ENCODE measurements at places on chromosomes 11 and 22.
A peak's percentile ranks its signal among the peaks of the same experiment; 100 is the strongest.

- DNase-seq: peak; percentile 53
Measured at GRCh38 chr22:37818409-37819104, 4.6 kb upstream of the GALR3 start.

- no peak for DNase-seq
Measured at GRCh38 chr11:9029422-9029821, 25.6 kb upstream of the NRIP3 start.

DNA sequence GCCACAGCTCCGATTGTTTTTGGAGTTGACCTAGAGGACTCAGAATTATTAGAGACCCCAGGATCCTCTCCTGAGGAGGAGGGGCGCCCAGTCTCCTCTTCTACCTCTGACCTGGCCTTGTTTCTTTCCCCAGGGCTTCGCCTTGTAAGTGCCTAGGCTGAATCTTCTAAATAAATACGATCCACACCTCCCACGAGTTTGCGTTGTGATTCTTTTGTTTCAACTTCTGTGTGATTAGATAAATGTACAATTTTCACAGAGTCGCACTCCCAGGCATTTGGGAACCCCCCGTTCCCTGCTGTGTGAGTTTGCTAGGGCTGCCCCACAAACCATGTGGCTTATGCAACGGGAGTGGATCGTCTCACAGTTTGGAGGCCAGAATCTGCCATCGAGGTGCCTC, 1.2 kb downstream of the KRTAP5-8 start:
- no peak for DNase-seq

DNA sequence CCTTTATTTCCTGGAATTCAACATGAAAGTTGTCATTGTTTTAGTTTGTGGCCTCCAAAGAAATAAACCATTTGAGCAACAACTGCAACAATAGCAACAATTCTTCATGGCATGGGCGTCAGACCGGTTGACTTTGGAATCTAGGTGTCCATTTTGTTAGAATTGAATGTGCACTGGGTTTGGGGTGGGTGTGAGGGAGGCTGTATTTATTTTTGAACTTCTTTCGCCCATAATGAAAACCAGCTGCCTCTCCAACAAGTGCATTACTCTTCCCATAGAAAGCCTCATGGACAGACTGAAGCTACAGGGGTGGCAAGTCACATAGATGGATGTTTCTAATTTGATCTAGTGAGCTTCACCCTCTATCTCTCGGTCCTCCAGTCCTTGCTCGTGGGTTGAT, 85.4 kb downstream of the ADAMTS15 start:
- no peak for DNase-seq

GRCh38 chr11:69716891-69717747, 13.3 kb upstream of the FGF19 start:
- no peak for DNase-seq

DNA sequence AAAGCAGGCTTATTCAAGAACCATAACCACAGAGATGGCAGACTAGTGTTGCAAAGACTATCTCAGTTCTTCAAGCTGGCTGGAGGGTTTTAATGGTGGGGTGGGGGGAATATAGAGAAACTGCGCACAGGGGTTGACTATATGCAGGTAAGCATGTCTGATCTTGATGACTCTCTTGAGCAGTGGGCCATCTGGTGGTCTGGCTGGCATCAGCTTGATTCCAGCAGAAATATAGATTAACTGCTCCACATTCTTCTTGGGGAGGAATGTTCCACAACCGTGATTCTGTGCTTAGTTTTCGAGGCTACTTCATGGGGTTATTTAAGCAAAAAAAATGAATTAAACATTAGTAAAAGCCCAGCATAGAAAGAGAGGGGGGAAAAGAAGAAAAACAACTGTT, 158.8 kb upstream of the PGR start:
- DNase-seq: no peak

- DNase-seq: no peak
Measured at GRCh38 chr22:43036282-43036829, 21.4 kb upstream of the PACSIN2 start.

DNA sequence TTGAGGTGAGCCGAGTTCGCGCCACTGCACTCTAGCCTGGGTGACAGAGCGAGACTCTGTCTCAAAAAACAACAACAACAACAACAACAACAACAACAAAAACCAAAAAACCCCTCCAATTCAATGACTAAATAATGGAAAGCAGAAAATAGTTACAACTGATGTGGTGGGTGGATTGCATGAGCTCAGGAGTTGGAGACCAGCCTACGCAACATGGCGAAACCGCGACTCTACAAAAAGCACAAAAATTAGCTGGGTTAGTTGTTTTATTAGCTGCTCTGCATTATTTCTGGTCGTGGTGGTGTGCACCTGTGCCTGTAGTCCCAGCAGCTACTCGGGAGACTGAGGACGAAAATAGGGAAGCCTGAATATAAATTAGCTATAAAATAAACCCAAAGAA, 2.6 kb upstream of the PATL1 start:
- no peak for DNase-seq

DNA sequence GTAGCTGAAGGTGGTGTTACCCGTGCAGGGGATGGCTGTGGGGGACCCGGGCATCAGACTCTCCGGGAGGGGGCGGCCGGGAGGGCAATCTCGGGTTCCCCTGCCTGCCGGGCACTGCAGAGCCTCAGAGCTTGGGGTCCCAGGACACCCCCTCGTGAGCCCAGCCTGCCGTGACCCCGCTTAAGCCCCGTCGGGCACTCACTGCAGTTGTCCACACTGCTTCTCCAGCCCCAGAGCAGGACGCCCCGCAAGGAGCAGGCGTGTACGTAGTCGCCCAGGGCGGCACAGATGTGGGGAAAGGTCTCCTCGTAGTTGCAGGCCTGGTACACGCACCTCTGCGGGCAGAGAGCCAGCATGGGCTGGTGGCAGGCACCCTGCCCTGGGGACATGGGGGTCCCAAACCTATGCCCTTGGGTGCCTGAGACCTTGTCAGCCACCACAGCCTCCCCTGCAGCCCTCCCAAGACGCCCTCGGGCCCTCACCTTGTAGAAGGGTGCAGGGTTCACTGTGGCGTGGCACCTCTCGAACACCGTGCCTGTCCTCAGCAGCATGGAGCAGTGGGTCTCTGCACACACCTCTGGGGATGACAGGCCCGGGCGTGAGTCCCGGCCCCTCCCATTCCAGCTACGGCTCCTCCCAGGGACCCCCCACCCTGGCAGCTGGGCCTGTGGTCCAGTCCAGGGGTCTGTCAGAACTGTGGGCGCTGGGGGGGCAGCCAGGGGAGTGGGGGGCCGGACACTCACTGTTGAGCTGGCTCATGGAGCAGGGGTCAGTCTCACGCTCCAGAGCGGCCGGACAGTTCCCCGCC, 8.8 kb downstream of the MUC6 start:
- no peak for DNase-seq

Data from T-helper 9 cell (primary cell).